ENCODE measurements at places on chromosomes 1 and 21.
A peak's percentile ranks its signal among the peaks of the same experiment; 100 is the strongest.

DNA sequence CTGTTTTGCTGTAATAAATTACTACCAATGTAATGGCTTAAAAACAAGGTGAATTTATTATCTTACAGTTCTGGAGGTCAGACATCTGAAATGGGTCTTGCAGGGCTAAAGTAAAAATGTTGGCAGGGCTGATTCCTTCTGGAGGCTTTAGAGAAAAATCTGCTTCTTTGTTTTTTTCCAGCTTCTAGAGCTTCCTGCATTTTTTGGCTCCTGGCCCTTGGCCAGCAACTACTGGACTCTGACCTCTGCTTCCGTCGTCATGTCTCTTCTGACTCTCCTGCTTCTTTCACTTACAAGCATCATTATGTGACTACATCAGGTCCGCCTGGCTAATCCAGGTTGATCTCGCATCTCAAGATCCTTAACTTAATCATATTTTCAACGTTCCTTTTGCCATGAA lies 350.9 kb downstream of the S1PR1 start:
- ATAC-seq, result no peak

- ATAC-seq, result peak; percentile 85
Measured at GRCh38 chr1:61056573-61057439, 25.6 kb upstream of the NFIA start.

- peak; percentile 72 for ATAC-seq
Measured at GRCh38 chr1:183609313-183609712, 19.1 kb upstream of the NCF2 start.

DNA sequence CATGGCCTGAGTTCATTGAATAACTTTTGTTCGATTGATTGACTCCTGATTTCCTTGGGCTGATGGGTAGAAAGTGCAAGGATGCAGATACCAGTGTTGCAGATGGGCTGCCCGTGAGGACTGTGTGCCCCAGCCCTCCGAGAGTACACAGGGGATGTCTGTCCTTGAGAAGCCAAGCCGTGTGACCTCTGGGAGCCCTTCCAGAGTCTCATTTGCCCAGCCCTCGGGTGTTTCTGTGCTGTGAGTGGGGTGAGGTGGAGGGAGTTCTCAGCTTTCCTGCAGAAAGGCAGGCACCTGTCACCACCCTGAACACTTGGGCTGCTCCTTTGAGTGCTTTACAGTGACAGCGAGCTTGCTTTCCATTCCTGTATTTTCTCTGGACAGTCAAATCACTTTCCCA lies 96.4 kb upstream of the CACNA1E start:
- no peak for ATAC-seq

DNA sequence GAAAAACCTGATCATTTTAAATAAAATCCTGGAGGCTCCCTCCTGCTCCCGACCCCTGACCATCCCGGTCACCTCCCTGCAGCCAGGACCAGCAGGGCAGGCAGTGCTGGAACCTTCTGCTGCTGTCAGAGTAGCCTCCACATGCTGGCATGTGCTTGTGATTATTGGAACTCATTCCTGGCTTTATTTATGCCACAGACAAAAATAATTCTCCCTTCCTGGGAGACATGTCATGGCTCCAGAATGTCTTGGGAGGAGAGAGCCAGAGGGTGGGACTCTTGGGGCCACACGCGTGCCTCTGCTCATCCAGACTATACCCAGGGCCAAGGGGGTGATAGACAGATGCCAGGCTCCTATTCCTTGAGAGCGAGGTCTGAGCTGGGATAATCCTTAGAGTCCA lies 183.6 kb upstream of the RAB4A start:
- no peak for ATAC-seq

GRCh38 chr1:206700445-206701036 lies 15.8 kb downstream of the MAPKAPK2 start:
- no peak for ATAC-seq

DNA sequence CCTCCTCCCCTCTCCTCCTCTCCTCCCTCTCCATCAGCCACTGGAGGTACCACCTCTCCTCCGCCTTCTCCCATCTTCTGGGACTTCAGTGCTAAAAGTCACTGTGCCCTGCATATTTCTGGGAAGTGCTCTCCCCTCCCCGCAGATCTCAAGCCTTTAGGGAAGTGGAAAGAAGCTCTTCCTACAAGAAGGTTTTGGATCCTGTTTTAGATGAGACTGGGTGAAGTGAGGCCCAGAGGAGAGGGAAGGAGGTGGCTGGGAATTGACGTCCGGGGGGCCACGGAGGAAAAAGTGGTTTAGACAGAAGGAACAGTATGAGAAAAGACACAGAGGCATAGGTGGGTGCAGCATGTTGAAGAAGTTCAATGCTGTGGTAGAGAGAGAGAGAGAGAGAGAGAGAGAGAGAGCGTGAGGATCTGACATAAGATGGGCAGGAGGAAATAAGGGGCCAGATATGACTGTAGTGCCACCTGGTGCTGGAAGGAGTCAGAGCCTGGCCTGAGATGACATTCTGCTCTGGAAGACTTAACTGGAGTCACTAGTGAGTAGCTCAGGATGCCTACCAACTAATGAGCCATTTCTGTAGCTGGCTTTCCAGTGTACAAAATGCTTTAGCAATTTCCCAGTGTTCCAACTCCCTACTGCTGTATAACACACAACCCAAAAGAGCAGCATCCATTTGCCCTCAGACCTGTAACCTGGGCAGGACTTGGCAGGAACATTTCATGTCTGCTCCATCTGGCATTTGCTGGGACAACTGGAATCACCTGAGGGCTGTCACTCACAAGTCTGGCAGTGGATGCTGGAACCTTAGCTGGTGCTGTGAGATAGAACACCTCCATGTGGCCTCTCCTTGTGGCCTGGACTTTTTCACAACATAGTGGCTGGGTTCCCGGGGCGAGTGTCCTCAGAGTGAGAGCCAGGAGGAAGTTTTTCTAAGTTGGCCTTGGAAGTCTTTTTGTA lies 16.6 kb upstream of the ZSCAN20 start:
- ATAC-seq, result peak; percentile 94

- ATAC-seq, result no peak
Measured at GRCh38 chr21:40176724-40177123, 309.5 kb downstream of the PCP4 start.

DNA sequence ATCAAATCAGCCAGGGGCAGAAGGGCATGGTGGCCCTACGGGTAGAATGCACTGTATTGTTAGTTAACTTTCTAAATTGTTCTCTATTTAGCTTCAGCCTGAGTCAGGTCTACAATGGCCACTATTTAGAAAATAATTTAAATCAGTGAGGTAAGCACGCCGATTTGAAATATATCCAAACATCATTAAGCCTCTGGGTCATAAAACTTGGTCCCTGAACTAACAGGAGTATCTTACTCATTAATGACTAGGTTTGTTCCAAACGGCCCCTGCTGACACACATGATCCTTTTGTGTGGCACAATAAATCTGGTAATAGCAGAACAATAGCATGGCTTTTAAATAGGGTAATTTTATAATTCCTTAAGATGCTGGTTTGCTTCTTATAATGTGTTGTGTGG lies 48.4 kb downstream of the STX6 start:
- ATAC-seq, result no peak

DNA sequence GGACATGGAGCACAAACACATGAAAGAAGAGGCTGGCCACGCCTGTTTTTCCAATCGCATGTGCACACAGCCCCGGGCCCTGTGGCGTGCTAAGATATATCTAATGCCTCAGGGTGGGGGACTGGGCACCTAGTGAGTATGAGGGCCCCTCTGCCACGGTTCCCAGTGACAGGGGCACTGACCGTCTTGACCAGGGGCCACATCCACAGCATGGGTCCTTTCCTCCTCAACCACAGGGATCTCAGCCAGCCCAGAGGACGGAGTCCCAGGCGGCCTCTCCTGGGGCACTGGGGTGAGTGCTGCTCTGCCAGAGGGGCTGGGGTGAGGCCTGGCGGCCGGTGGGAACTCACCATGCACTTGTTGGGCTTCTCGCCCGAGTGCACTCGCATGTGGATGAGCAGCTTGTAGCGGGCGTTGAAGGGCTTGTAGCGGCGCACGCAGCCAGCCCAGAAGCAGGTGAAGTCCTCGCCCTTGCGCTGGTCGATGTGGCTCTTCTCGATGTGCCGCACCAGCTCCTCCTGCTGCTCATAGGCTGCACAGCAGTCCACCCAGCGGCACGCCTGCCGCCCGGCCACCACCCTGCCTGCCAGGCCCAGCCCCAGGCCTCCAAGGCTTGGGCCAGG lies 134.7 kb downstream of the DMRTB1 start:
- ATAC-seq, result no peak

GRCh38 chr1:50634251-50634650 lies 211.0 kb upstream of the DMRTA2 start:
- no peak for ATAC-seq

GRCh38 chr1:155007251-155007828 lies 4.7 kb downstream of the ZBTB7B start:
- ATAC-seq, result no peak

GRCh38 chr1:20187813-20188454 lies 1.6 kb upstream of the PLA2G2C start:
- ATAC-seq, result no peak

DNA sequence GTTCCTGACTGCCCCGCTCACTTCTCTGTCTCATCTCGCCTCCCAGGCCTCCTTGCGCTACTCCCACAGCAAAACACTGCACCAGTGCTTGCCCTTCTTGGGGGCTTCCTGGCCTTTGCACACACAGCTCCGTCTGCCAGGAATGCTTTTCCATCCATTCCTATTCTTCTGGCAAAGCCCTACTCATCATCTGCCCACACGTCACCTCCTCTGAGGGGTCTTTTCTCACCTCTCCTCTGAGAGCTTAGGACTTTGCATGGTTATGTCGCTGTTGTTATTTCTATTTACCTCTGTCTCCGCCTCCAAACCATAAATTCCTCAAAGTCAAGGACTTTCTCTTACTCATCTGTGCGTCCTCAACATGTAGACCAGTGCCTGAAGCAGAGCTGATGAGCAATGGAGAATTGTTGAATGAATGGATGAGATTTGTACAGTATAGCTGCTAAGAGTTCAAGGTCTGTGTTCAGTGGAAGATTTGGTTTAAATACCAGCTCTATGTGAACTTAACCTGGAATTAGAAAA lies 26.4 kb upstream of the BTG2 start:
- ATAC-seq, result no peak

DNA sequence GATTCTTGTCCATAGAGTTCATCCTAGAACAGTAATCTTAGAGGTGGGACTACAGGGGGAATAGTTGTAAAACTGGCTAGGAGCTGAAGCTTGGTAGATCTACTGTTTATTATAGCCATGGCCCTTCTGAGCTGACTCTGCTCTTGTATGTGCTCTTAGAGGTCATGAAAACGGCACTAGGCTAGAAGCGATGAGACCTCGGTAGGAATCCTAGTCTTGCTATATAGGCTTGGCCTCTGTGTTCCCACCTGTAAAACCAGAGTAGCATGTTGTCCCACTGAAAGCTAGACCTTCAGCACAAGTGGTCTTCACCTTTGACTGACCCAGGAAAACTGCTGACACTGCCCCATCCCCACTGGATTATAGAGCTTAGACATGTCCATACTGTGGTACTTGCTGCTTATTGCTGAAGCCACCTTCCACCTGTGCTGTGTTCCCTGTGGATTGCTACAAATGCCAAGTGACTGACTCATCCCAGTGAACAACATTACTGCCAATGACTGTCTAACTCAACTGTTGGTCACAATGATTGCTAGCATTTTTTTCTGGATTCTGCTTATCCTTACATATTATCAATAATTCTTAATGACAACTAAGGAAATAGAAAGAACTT lies 23.0 kb upstream of the PIGC start:
- no peak for ATAC-seq

GRCh38 chr1:29278124-29278523 lies 41.8 kb downstream of the PTPRU start:
- ATAC-seq, result no peak

DNA sequence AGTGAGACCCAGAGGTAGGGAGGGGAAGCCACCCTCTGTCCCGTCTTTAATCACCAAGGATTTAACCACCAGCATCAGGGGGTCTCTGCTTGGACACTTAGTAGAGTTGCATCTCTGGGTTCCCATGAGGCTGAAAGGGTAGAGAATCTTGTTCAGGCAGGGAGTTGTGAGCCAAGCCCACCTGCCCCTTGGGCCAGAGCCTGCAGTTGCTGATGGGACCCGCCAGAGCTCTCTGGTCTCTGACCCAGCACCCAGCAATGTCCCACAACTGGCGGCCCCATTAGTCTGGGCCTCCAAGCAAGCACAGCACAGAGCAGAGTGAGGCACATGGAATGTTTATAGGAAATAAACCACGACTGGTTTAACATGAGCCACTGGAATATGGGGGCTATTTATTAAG lies 166.3 kb downstream of the TRIM33 start:
- no peak for ATAC-seq

- ATAC-seq, result no peak
Measured at GRCh38 chr1:246837418-246838117, 94.2 kb downstream of the AHCTF1 start.

DNA sequence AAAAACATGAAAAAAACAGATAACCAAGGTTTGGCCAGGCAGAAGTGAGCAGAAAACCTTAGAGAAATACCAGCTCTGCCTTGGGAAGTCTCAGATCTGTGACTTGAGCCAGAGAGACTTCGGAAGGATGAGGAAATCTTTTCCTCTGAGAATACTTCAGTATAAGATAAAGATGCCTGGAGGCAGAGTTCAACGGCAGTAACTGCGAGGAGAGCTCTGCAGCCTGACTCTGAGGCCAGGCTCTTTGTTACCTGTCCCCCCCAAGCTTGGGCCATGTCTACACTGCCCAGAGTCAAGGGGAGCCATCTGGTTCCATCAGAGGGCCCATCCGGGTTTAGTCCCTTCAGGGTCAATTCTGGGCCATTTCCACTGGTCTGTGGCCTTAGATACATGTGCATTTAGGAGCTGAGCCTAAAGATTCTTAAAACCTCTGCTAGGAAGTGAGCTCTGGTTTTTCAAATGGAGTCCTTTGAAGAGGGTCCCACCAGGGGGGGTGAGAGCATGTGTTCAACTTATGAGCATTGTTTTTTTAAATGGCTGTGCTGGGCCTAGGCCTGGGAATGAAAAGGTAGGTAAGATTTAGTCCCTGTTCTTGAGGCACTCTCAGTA lies 8.7 kb downstream of the KIRREL1 start:
- ATAC-seq, result no peak

DNA sequence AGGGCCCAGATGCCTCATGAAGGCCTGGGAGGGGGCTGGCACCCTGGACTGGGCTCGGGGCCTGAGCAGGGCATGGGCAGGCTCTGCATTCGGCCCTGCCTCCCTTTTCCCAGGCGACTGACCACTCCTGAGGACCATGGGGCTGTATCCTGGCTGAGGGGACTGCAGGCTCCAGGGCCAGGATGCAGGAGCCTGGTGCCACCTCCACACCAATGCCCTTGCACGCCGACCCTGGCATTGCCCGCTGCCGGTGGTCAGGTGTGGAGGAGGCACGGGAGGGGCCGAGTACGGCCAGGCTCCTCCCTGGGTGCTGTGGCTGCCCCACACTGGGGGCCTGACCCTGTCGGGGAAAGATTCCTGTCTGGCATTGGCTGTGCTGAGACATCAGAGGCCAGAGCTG lies 128.9 kb downstream of the SIK1 start:
- no peak for ATAC-seq

- ATAC-seq, result no peak
Measured at GRCh38 chr1:116806245-116806644, 52.0 kb downstream of the CD2 start.

All from motor neuron (in vitro differentiated cells).